ENCODE measurements at places on chromosomes 2 and 18.

GRCh38 chr2:150274108-150274507 is 213.4 kb downstream of the RND3 start:
- DNase-seq: no peak

DNA sequence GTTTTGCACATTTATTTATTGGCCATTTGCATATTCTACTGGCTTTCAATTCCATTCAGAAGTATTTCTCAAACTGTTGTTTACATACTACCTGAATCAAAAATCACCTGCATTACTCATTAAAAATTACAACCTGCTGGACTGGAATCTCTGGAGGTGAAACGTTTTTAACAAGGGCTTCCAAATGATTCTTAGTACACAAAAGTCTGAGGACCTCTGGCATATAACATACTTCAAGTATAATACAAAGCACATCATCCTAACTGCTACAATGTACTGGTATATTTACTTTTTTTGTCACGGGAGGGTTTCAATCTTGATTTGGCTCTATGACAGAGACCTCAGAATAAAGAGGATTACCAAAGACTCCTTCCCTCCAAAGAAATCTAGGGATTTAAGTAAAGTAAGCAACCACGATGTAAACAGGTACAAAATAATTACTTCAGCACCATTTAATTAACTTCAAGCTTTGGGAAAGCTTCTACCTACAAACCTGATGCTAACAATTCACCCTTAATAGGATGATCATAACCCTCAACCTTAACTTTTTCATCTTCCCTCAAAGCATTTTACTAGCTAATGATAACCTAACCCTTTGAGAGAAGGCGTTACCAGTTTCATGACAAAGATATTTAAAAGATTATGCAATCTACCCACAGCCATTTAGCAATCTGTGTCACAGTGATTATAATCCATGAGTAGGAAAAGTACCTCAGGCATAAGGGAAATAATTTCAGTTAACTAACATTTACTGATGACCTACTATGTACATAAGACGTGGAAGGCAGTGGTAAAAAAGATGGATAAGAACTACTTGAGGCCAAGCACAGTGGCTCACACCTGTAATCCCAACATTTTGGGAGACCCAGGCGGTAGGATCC is 24.7 kb downstream of the ATAD2B start:
- no peak for DNase-seq

GRCh38 chr2:80852808-80853139 is 548.2 kb upstream of the LRRTM1 start:
- DNase-seq: no peak

DNA sequence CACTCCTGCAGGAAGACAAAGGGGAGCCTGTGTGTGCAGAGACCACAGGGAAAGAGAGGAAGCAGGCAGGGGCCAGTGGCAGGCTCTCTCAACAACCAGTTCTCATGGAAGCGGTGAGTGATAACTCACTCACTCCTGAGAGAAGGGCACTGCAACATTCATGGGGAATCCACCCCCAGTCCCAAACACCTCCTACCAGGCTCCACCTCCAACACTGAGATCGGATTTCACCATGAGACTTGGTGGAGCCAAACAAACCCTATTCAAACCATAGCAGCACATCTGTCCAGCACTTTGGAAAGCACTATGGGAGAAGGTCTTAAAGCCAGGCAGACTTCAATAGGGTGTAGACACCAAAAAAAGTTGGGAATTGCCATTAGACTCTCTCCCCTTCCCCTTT is 345.7 kb upstream of the SPRED2 start:
- no peak for DNase-seq

GRCh38 chr2:214545898-214546542 is 135.2 kb downstream of the VWC2L start:
- no peak for DNase-seq

GRCh38 chr2:192194866-192195547 is at the start of gene TMEFF2:
Gene TMEFF2, minus strand, starts transcription at chr2:192194933. Its CDS starts 409 bp downstream, at chr2:192194524.
- peak; percentile 18 for DNase-seq

- no peak for DNase-seq
These were observed 162.1 kb downstream of the UBE2E3 start for GRCh38 chr2:181142514-181142913.

DNA sequence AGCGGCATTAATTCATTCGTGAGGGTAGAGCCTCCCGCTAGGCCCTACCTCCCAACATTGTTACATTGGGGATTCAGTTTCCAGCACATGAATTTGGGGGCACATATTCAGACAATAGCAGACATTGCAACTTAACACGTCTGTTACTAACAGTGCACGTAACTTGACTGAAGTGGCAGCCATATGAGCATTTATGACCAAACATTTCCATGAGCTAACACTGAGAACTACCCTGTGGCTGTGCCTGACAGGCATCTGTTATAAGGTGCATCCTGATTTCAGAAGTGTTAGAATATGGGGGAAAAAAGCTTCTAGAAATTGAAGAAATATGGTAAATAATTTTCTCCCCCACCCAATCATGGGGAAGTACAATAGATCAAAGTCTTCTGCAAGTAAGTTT is 24.5 kb downstream of the MALT1 start:
- DNase-seq: no peak

DNA sequence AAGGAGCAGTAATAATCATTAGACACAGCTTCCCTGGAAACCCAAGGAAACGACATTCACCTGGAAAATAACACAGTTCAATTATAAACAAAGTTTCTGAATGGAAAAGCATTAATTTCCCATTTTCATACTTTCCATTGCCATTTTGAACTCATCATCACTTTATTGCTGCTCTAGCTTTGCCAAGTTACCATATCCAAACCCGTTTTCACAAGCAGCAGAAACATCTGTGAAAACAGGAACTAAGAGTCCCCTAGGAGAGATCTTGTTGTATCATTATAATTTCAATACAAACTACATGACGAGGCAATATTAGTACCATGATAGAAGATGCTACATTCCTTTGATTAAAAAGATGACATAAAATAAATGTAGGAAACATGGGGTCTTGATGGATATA is 597.0 kb upstream of the NRXN1 start:
- DNase-seq: no peak

DNA sequence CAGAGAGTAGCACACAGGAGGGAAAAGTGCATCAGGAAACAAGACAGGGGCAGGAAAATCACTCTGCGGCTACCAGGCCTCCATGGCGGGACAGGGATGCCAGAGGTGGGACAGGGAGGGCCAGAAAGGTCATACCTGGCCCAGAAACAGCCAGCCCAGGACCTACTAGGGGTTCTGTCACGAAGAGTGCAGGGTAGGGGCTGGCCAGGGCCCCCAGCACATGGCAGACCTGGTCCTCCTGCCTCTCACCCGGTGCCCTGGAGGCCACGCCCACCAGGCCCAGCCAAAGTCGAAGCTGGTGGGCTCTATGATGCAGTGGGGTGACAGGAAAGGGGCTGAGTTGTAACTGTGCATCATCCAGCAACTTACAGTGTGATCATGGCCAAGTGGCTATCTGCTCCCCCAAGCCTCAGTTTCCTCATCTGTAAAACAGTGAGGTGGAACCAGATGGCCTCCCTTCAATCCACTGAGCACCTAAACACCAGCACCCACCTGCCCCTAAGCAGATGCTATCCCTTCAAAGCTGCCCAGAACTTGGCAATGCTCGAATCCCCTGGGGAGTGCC is 10.6 kb downstream of the CYP26B1 start:
- peak; percentile 4 for DNase-seq

GRCh38 chr18:44036501-44036900 is 644.2 kb upstream of the SETBP1 start:
- DNase-seq: peak; percentile 11

DNA sequence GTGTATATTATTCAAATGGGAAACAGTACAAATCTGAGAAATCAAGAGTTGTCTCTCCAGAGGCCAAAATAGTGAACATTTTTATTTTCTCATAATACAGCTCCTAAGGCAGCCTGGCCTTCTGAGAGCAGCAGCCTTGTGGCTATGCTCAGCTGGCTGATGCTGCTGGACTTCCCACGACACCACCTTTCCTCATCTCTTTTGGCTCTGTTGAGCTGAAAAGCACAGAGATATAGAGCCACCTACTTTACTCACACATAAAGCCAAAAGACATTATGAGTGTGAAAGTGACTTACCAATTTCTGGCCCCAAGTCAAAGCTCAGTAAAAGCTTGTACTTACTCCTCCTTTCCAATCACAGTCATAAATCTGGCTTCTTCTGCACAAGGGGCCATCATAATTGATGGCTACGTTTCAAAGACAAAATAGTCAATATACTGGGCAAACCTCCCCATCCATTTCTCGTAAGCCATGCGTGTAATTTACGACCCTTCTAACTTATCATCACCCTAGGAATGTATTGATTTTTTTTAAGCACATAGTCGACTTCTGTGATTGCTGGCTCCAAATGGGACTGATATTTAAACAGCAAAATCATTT is 18.6 kb upstream of the REG3A start:
- DNase-seq: no peak

DNA sequence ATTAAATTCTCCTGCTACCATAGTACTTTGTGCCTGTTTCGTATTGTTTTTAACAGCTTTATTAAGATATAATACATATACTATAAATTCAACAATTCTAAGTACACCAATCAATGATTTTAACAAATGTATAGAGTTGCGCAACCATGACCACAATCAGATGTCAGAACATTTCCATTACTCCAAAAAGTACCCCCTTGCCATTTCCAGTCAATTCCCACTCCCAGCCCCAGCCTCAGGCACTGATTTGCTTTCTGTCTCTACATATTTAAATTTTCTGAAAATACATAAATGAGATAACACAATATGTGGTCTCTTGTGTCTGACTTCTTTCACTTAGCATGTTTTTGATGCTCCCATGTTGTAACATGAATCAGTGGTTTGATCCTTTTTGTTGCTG is 193.9 kb downstream of the FIGN start:
- no peak for DNase-seq

DNA sequence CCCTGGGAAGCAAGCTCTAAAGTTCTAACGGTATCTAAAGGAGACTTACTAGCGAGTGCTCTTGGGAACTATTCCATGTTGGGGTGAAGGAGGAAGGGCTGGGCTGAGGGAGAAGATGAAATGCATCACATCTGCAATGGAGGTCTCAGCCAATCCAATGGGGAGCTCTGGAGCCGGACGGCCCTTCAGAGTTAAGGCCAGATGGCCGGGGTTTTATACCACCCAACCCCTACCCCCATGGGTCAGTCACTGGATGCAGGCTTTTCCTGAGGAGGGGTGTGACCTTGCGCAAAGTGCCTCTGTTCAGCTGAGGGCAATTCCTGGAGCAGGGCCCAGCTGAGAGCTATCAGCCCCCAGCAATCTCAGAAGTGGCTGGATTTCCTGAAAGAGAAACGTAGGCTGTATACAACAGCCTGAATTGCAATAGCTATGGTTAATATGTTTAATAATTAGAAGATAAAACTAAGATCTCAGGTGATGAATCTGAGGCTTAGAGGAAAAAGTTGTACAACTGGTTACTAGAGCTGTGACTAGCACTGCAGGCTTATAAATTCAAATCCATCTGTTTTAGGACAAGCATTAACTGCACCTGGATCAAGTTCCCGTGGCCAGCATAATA is 21.6 kb downstream of the EIPR1 start:
- no peak for DNase-seq

DNA sequence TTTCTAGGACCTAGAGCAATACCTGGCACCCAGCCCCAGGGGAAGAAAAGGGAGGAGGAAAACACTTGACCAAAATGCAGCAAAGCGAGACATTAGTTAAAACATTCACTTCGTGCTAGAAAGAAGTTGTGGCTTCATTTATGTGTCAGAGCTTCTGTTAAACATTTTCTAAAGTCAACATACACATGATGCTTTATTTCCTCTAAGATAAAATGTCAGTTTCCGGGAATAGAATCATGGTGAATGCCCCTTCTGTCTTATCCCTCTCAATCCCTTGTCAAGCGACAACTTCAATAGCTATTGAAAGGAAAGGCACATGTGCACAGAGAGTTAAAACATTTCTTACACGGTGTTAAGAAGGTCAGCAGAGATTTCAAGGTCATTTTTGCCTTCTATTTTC is 404.6 kb upstream of the CWC22 start:
- no peak for DNase-seq

DNA sequence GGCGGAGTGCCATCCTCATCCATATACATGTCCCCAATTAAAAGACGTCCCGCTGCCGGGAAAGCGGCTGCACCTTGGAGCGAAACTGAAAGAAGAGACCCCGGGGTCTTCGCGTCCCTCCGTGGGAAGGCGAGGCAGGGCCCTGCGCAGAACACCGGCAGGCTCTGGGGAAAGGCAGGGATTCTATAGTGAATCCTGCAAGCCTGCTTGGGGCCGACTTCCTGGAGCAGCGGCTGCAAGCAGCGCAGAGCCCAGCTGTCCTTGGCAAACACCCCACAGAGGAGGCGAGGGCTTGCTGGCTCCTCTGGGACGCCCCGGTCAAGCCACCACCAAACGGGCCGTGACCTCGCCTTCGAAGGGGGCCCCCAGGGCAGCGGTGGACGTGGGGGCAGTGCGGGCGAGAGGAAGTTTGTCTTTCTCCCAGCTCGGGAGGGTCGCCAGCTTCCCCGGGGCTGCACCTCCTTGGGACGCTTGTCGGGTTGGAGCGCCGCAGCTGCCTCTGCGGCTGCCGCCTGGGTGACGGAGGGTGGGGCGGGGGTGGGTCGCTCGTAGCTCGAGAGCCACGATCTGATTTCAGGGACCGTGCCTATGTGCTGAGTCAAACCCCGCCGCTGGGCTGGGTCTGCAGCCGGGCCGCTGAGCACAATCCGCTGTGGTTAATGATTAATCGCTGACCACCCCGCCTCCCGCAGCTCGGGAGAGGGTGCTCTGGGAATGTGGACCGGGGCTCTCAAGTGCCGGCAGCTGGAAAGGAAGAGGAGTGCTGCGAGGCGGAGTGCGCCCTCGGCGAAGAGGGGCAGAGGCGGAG is 486 bp upstream of the GPR39 start:
- DNase-seq: peak; percentile 71

- DNase-seq: peak; percentile 22
These were observed 2.8 kb upstream of the RAB31 start for GRCh38 chr18:9705183-9705829.

DNA sequence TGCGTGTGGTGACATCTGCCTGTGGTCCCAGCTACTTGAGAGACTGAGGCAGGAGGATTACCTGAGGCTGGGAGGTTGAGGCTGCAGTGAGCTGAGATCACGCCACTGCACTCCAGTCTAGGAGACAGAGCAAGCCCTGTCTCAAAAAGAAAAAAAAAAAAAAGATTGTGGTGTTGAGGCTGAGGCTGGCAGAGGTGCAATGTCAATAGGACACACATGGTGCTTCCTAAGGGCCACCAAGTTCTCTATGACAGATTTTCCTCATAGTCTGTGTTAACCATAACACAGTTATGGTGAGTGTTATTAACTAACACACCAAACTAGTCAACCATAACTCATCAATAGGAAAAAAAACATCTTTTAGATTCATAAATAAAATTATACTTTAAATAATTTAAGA is 494.4 kb downstream of the TMX3 start:
- no peak for DNase-seq

All from adrenal gland (tissue), 19 donors.